ENCODE measurements at places on chromosomes 11 and 22.

- no peak for DNase-seq
These were observed 5.5 kb downstream of the FGF19 start for GRCh38 chr11:69698362-69698761.

GRCh38 chr11:77779935-77780334, 40.6 kb downstream of the RSF1 start:
- DNase-seq = no peak

DNA sequence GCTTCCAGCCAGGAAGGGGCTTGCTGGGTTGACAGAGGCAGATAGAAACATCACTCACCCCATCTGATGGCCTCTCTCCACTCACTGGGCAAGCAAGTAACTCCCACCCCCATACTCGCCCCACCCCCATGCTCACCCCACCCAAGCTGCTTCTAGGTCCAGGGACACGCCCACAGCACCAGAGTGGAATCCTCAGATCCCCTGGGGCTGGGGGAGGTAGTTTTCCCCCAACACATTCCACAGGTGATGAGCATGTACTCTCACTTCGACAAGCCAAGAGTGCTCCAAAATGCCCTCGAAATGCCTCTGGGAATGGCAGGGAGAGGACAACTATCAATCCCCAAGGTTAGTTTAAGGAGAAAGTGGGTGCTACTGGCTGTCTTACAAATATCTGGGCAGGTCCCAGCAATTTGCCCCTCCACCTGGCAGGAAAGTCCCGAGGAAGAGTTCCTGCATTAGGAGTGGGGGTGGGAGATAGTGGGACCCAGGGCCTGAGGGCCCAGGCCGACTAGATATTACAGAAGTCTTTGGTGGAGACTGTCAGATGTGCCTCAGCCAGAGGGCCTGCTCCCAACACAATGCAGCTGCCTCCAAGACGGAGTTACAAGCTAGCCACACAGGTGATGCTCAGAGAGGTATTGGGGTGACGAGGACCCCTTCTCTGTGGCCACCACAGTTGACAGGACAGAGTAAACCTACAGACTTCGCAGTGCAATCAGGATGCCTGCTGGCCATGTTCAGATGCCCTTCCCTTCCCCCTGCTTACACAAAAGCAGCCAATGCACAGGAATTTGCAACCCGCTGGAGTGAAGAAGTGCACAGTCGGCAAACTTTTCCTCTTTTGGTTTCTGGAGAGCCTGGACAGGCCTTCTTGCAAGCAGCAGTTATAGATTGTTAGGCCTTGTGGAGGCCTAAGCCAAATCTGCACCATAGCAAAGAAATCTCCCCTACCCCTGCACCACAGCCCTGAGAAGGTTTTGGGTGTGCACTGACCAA, 2.9 kb upstream of the LMO1 start:
- DNase-seq = no peak

GRCh38 chr11:12192794-12193514, 82.6 kb downstream of the MICAL2 start:
- no peak for DNase-seq

- no peak for DNase-seq
These were observed 25.0 kb upstream of the CCDC34 start for GRCh38 chr11:27388001-27388400.

DNA sequence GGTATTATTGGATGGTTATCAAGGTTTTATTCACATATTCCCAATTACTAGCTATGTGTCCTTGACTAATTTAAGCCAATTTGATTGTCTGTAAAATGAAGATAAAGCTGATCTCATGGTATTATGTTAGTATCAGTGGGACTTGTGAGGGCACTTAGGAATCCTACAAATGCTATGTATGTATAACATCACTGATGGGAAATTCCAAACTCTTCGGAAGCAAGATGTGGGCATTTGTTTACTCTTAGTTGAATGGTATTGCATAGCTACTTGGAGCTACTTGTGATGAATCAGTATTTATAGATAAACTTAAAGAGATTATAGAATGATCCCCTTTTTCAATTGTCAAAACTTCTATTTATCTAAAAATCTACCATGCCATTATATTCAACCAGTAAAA, 239.9 kb downstream of the CNTN5 start:
- DNase-seq = no peak

DNA sequence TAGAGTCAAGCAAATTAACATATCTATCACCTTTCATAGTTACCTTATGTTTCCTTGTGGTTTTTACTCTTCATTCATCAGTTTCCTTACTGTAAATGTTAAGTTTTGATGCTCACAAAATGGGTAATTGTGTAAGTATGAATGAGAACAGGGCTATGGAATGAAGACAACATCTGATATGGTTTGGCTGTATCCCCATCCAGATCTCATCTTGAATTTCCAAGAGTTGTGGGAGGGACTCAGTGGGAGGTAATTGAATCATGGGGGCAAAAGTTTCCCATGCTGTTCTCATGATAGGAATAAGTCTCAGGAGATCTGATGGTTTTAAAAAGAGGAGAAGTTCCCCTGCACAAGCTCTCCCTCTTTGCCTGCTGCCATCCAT, 107.6 kb downstream of the CCDC34 start:
- DNase-seq = no peak

- DNase-seq = no peak
These were observed 117.0 kb downstream of the FBXO7 start for GRCh38 chr22:32591620-32592019.

- peak; percentile 69 for DNase-seq
These were observed 547 bp downstream of the PARVG start for GRCh38 chr22:44181033-44181911.

DNA sequence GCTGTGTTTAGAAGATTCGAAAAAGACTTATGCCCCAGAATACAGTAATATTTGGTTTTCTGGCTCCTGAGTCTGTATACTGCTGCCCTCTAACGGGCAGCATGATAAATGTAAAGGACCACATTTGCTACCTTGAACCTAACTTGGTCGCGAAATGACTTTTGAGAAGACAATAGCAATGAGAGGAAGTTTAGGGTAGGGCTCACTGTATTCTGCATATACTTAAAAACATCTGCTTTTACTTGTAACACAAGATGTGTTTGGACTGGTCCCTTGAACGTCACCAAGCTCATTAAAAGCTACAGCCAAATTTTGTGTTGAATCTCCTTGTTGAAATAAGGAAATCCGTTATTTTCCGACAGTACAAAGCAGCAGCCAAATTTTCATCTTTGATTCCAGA, 309.1 kb downstream of the SWAP70 start:
- peak; percentile 13 for DNase-seq

DNA sequence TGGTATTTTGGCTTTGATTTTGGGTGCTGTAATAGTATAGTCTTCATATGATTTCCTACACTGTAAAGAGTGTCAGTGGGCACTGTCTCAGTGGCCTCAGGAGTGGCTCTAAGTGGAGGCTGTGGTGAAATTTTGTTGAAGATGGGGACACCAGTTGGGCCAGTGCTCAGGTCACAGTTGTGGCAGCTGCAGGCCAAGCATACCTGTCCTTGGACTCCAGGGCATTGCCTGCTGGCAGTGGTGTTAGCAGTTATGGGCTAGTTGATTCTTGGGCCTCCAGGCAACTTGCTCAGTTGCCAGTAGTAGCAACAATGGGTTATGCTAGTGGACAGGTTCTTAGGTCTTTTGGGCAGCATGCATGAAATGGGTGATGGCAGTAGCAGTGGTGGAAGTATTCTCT, 39.2 kb upstream of the SLC22A25 start:
- no peak for DNase-seq

DNA sequence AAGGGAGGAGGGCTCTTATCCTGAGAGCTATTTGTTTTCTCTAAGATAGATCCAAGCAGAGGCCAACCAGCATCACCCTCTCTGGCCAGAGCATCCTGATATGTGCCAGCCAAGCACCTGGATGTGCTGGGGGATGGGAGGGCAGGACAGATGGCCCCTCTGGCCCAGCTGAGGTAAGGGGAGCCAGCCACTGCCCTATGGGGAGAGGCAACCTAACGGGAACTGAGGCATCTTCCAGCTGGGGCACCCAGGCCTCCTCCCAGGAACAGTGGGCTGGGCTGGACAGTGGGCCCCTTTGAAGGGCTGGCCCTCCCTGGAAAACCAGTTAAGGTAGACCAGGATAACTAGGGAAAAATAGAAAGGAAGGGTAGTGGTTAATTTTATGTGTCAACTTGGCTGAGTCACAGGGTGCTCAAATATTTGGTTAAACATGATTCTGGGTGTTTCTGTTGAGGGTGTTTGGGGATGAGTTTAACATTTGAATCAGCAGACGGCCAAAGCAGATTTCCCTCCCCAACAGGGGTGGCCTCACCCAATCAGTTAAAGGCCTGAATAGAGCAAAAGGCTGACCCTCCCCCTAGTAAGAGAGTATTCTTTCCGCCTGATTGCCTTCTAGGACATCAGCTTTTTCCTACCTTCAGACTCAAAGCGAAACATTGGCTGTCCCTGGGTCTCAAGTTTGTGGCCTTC, 595.1 kb downstream of the BUD13 start:
- no peak for DNase-seq

GRCh38 chr11:71542382-71542781, 4.6 kb downstream of the KRTAP5-8 start:
- no peak for DNase-seq

GRCh38 chr11:6606471-6607189, 3.1 kb downstream of the ILK start:
- DNase-seq = peak; percentile 67

DNA sequence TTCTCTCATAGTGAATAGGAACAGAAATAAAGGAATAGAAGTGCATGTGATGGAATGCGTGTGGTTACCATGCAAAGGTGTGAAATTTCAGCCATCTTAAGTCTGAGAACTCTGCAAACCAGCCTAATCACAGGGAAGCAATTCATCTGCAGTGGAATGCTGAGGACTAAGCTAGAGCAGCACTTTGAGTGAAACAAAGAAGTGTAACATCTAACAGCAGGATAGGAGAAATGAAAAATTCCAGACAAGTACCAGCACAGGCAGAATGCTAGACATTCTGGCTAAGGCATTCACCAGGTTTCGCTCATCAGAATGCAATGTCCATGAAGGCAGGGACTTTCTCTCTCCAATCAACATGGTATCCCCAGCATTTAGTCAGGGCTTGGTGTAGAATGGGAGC, 41.2 kb upstream of the SLC36A4 start:
- no peak for DNase-seq

GRCh38 chr22:36486619-36487384, 5.4 kb upstream of the TXN2 start:
- peak; percentile 52 for DNase-seq

DNA sequence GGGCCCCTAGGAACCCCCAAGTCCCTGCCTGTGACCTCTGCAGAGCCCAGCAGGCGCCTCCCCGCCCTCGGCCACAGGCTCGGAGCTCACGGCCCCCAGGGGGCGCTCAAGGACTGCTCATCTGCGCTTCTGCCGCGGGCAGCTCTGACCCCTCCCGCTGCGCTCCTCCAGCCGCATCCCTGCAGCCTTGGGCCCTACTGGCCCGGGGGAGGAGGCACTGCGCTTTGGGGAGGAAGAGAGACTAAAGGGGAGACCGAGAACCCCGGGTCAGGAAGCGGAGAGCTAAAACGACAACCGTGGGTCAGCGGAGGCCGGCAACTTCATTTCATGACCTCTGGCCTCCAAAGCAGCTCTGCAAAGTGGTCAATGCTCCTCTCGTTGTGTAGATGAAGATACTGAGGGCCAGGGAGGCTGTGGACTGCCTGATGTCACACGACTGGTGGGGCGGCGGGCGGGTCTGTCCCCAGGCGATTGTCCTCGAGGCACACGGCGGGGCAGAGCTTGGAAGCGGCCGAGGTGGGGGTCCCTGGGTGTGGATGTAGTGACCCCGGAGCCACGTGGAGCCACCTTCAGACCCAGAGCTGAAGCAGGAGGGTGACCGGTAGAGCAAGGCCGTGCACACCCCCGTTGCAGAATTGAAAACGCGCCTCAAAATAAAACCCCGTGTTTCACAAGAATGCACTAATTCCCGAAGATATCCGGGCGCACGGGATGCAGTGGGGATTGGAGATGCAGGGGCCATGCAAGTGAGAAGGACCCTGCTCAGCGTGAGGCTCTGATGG, 2.7 kb upstream of the KRTAP5-6 start:
- DNase-seq = peak; percentile 83

DNA sequence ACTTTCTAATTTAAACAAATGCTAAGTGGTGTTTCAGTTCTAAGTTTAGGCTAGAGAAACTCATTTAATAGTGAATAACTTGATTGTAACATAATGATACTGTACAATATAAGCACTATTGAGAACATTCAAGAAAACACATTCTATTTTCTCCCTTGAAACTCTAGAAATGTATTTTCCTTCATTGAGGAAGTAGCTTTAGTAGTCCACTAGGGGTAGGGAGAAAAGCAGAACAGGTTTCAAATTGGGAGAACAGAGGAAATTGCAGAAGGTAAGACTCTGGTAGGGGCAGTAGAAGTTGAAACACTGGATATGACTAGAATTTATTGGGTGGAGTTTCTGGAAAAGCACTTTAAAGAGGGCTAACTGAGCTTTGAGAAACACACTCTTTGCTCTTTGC, 31.6 kb upstream of the MPPED2 start:
- DNase-seq = no peak

DNA sequence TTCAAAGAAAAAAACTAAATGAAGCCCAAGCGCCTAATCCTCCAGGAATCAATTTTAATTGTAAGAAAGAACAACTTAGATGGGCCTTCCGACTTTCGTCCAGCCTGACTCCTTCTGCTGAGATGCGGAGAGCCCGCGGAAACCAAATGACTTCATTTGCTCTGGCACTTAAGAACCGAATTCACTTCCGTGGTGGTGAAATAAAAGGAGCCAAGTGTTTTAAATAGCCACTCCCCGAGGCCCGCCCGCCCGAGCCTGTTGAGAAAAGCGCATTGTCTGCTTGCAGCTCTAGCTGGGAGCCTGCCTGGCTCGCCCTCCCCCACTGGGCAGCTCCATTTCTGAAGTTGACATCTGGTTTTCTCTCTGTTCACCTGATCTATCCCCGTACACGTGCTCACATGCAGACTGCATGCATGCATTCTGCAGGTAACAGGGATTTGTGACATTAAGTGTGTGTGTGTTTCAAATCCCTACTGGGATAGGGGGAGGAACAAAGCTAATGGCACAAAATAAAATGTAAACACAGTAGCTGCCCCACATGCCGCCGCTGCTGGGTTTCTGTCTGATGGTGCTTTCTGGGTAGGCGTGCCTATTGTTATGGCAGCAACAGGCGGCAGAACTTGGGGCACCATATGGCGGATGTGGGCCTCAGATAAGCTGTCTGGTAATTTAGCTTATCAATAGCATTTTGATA, 6.2 kb downstream of the TEAD1 start:
- DNase-seq = no peak
